ENCODE measurements at places on chromosomes 2 and 18. TPM values are rescaled to one million over a fixed set of nuclear protein-coding genes. Genes with fewer than 3 reads are reported as not detected.

- H3K4me3 ChIP-seq, result no peak overlapping the region
- H3K27ac ChIP-seq, result no peak overlapping the region
- no peaks in the 10 kb centered on the region for H3K27me3 ChIP-seq
- H3K4me1 ChIP-seq, result no peaks in the 10 kb centered on the region
Observed at GRCh38 chr2:69858261-69858660, 28.8 kb downstream of the GMCL1 start.

DNA sequence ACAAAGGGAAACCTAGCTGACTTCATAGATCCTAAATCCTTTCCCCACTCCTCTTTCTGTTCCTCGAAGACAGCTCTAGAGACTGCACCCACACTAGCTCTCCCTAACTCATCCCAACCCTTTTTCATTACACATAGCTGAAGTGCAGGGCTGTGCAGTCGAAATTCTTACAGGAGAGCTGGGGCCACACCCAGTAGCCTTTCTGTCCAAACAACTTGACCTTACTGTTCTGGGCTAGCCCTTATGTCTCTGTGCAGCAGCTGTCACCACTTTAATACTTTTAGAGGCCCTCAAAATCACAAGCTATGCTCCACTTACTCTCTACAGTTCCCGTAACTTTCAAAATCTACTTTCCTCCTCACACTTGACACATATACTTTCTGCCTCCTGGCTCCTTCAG lies 666.1 kb upstream of the PKDCC start:
- H3K27me3 ChIP-seq, result no peaks in the 10 kb centered on the region
- DNase-seq, result no peak
- H3K4me1 ChIP-seq, result no peaks in the 10 kb centered on the region
- H3K4me3 ChIP-seq, result no peak overlapping the region

KLHL29 gene
- total RNA-seq, result 0.12 TPM

DNA sequence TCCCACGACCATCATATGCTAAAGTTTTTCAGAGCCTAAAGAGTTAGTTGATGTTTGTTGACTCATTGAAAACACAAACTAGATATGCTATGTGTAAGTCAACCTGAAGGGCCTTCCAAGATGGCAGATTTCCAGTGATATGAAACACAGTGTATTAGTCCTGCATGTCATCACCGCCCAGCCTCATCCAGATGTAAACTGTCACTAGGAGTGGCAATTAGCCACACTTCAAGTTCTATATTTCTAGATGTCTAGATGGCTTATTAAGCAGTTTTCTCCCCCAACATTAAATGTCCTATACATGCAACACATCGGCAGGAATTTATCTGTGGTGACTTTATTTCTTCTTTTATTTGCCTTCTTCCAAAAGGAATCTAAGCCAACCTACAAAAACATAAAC lies 444.1 kb upstream of the SMIM21 start:
- H3K27ac ChIP-seq, result no peak overlapping the region
- peaks cover 6% of the 10 kb centered on the region for H3K27me3 ChIP-seq
- H3K4me3 ChIP-seq, result no peak overlapping the region
- no peaks in the 10 kb centered on the region for H3K4me1 ChIP-seq

CRYGC gene
- not detected for total RNA-seq

DNA sequence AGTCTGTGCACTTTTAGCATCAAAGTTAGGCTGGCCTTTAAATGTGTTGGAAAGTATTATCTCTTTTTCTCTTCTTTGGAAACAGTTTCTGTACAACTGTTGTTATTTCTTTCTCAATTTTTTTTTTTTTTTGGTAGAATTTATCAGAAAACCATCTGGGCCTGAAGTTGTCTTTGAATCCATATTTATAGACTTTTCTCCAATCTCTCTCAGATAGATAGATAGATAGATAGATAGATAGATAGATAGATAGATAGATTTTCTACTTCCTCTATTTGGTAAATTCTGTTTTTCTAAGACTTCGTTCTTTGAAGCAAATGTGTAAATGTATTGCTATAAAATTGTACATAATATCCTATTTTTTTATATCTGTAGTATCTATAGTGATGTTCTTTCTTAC lies 17.5 kb downstream of the DNAJC10 start:
- peaks cover 5% of the 10 kb centered on the region for H3K4me1 ChIP-seq
- no peak overlapping the region for H3K27ac ChIP-seq
- no peak overlapping the region for H3K4me3 ChIP-seq

EML6 gene
- total RNA-seq, result 1.0 TPM

PRKAG3 gene
- total RNA-seq, result not detected

PKDCC gene
- not detected for total RNA-seq

- peaks cover 1% of the 10 kb centered on the region for H3K27me3 ChIP-seq
- DNase-seq, result no peak
- H3K36me3 ChIP-seq, result peaks cover 4% of the 10 kb centered on the region
- no peak overlapping the region for H3K4me3 ChIP-seq
- H3K4me1 ChIP-seq, result peaks cover 16% of the 10 kb centered on the region
Observed at GRCh38 chr2:24912986-24913385, 7.1 kb downstream of the ADCY3 start.

GRCh38 chr18:71797554-71797953 lies 746.6 kb downstream of the CBLN2 start:
- no peaks in the 10 kb centered on the region for H3K36me3 ChIP-seq
- H3K27ac ChIP-seq, result no peak overlapping the region
- H3K4me1 ChIP-seq, result no peaks in the 10 kb centered on the region

LRRTM4 gene
- total RNA-seq, result not detected

SNORC gene
- 1.5 TPM for total RNA-seq

GALR1 gene
- not detected for total RNA-seq

DNA sequence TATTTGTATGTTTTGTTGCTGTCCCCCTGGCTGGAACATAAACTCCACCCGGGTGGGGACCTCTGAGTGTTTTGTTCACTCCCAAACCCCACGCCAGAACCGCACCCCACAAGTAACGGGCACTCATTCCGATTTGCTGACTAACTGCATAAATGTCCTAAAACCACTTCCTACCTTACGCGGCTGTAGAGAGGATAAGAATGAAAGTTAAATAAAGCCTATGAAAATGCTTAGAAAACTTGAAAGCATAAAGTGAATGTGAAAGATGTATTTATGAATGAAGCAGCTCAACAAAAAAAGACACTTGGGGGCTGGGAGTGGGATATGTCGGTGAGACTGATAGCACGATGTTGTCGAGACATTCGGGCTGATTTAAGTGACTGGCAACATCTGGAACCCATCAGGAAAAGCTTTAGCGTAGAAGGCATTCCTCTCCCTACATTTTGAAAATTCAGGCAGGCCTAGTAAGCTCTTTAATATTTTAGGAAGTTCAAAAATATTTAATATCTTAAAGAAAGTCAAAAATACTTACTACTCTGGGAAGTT lies 206.7 kb downstream of the SH3RF3 start:
- H3K27me3 ChIP-seq, result peaks cover 17% of the 10 kb centered on the region
- no peaks in the 10 kb centered on the region for H3K36me3 ChIP-seq
- H3K4me1 ChIP-seq, result peaks cover 22% of the 10 kb centered on the region

DNA sequence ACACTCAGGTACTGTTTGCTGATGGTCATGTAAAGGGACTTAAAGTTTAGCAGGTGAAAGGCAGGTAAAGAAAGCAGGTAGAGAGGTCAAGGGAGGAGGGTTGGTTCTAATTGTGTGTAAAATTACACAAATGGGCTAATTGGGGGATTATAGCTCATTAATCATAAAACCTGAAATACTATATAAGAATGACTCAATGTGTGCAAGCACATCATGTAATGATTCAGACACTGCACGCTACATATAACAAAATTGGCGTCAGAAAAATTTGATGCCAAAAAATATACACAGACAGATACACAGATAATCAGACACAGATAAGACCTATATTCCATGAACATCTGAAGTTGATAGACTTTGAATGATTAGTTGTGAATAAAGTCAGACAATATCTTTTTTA lies 120.7 kb upstream of the LMAN1 start:
- H3K36me3 ChIP-seq, result no peaks in the 10 kb centered on the region
- H3K27me3 ChIP-seq, result peaks cover 17% of the 10 kb centered on the region
- H3K4me3 ChIP-seq, result no peak overlapping the region
- H3K27ac ChIP-seq, result no peak overlapping the region
- no peak for DNase-seq

DNA sequence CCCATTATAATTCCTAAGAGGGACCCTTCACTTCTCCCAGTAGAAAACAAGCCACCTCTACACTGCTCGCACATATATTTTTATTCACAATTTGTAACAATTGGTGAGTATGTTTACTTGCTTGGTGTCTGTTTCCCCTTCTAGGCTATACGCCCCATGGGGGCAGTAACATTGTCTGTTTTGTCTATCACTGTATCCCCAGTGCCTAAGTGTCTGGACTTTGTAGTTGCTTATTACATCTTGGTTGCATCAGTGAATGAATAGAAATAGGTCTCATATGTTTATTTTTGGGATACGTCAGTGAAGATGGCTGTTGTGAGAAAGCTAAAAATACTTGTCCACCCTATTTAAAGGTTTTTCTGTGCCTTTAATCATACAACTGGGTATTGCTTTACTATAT lies 87.4 kb upstream of the ITGB6 start:
- DNase-seq, result no peak
- peaks cover 26% of the 10 kb centered on the region for H3K4me1 ChIP-seq
- peaks cover 20% of the 10 kb centered on the region for H3K36me3 ChIP-seq
- no peak overlapping the region for H3K27ac ChIP-seq
- no peak overlapping the region for H3K4me3 ChIP-seq
- no peaks in the 10 kb centered on the region for H3K27me3 ChIP-seq

GRCh38 chr2:160918906-160919503 lies 241.2 kb upstream of the TANK start:
- no peak for DNase-seq
- H3K27me3 ChIP-seq, result peaks cover 6% of the 10 kb centered on the region
- no peak overlapping the region for H3K27ac ChIP-seq
- H3K4me3 ChIP-seq, result no peak overlapping the region
- H3K36me3 ChIP-seq, result no peaks in the 10 kb centered on the region
- no peaks in the 10 kb centered on the region for H3K4me1 ChIP-seq

DNA sequence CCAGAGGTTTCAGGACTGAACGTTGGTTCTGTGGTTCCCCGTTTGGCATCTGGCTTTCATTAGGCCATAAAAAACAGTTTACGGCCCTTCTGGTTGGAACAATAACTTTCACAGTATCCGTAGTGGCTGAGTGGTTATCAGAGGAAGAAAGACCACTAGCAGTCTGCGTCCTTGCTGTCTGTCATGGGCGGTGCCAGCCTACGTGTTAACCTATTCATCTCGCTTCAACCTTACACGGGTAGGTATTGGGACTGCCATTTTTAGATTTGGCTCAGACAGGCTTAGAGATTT lies 42.6 kb upstream of the ROCK2 start:
- no peaks in the 10 kb centered on the region for H3K4me1 ChIP-seq
- H3K27me3 ChIP-seq, result peaks cover 5% of the 10 kb centered on the region
- no peak for DNase-seq
- no peak overlapping the region for H3K4me3 ChIP-seq

GKN1 gene
- not detected for total RNA-seq

GRCh38 chr2:153387203-153387602 lies 91.4 kb downstream of the RPRM start:
- DNase-seq, result no peak
- no peaks in the 10 kb centered on the region for H3K27me3 ChIP-seq
- H3K27ac ChIP-seq, result no peak overlapping the region
- no peaks in the 10 kb centered on the region for H3K36me3 ChIP-seq
- no peak overlapping the region for H3K4me3 ChIP-seq

GRCh38 chr2:219274361-219274921 lies 4.7 kb upstream of the DNAJB2 start:
- peaks cover 20% of the 10 kb centered on the region for H3K4me1 ChIP-seq
- H3K4me3 ChIP-seq, result no peak overlapping the region
- no peaks in the 10 kb centered on the region for H3K36me3 ChIP-seq
- no peak for DNase-seq
- no peaks in the 10 kb centered on the region for H3K27me3 ChIP-seq

CCDC148 gene
- total RNA-seq, result not detected

ZC3H15 gene
- 83.0 TPM for total RNA-seq

RNF125 gene
- total RNA-seq, result 21.3 TPM

DNA sequence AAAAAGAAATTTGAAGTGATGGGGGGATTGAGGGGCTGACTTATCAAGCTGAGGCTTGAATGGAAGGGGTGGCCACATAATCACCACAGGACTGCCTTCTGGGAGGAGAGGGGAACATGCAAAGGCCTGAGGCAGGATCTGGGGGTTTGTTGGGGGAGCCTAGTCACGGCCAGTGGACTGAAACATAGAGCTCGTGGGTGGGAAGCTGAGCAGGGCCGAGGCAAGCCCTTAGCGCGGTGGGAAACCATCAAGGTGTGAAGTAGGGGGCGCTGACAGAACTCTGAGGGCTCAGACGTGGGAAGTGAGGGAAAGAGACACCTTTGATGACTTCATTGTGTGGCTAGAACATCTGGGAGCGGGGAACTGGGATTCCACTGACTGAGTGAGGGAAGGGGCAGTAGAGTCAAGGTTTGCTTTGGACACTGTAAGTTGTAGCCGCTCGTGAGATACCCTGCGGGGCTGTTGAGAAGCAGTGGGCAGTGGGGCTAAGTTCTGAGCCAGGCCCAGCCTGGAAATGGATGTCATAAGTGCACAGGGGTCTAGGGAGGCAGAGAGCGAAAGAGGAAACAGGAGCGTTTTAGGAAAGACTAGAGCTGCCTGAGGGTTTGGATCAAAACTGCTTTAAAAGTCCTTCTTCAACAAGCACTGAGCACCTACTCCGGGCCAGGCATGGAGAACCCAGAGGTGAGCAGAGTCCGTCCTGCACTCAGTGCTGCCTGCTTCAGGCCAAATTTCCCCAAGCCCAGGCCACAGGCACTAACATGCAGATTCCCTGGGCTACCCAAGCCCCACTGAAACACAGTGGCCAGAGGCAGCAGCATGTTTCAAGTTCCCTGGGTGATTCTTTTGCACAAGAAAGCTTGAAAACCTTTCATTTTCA lies 686 bp upstream of the SNORC start:
- no peak for DNase-seq
- no peak overlapping the region for H3K27ac ChIP-seq
- no peaks in the 10 kb centered on the region for H3K27me3 ChIP-seq
- H3K4me1 ChIP-seq, result no peaks in the 10 kb centered on the region
- no peak overlapping the region for H3K4me3 ChIP-seq

DNA sequence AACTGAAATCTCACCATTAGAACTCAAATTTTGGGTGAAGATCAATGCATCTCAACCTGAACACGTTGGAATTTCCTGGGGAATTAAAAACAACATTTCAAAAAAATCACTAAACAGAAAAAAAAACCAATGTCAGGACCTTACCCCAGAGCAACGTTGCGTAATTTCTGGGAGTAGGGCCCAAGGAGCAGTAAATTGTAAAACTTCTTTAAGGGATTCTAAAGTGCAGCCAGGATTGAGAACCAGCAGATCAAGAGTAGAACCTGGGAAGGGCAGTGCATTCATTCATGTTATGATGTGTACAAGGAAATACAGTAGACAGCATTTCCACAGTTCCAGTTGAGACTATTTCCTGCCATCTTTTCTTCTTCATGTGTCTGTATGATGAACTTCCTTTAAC lies 56.9 kb downstream of the RHBDD1 start:
- peaks cover 11% of the 10 kb centered on the region for H3K36me3 ChIP-seq
- H3K4me1 ChIP-seq, result no peaks in the 10 kb centered on the region
- no peak overlapping the region for H3K27ac ChIP-seq
- no peak overlapping the region for H3K4me3 ChIP-seq
- no peaks in the 10 kb centered on the region for H3K27me3 ChIP-seq

SERPINB5 gene
- not detected for total RNA-seq

All from natural killer cell treated with Interleukin-12 subunit alpha and Interleukin-12 subunit beta and Interleukin-15 and Interleukin-18, amount 100 ng/mL, for 72 hours (primary cell).